ENCODE measurements at places on chromosomes 11 and 22.
A peak's percentile ranks its signal among the peaks of the same experiment; 100 is the strongest.

- DNase-seq = no peak
Measured at GRCh38 chr11:44601471-44602370, 36.3 kb downstream of the CD82 start.

GRCh38 chr22:45891471-45891995 lies 85.4 kb downstream of the WNT7B start:
- DNase-seq = peak; percentile 90

DNA sequence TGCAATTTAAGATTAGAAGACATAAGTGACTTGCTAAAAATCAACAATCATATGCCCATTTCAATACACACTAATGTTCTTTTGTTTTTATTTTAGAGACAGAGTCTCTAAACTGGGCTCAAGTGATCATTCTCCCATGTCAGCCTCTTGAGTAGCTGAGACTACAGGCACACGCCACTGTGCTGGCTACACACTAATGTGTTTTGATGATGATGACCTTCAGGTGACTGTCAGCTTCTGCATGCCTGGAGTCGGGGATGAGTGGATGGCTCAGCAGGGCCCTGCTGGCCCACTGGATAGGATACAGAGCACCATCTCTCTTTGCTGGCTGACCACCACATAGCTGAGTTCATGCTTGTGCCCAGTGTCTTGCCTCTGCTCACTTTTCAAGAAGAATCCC lies 27.0 kb upstream of the POU2AF1 start:
- no peak for DNase-seq

DNA sequence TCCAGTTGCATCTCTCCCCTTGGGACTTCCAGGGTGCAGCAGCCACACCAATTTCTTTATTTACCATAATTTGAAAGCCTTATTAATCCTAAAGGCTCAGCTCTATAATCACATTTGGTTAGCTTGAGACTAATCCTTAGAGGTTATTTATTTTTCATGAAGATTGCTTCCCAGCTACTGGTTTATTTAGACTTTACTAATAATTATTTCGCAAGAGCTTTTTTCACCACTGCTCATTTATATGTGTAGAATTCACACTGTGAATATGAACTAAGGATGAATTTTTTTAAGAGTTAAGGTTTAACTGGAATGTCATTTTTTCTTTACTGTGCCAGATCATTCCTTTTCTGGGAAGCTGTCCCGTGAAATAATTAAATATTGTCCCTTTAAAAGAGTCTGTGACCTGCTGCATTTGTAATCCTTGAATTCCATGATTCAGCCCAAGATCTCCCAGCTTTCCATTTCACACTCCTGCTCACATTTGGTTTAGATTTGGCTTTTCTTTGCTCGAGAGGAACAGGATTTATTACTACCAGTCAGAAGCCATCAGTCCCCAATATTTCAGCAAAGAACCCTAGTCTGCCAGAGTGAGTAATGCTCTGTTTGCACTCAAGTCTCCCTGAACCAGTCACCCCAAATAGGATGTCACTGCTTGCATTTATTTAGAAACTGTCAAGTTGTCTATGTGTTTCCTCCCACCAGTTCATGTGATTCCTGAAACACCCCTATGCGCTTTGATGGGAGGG lies 4.4 kb upstream of the CD44 start:
- DNase-seq = no peak

GRCh38 chr11:119856681-119857485 lies 127.9 kb upstream of the NECTIN1 start:
- no peak for DNase-seq

DNA sequence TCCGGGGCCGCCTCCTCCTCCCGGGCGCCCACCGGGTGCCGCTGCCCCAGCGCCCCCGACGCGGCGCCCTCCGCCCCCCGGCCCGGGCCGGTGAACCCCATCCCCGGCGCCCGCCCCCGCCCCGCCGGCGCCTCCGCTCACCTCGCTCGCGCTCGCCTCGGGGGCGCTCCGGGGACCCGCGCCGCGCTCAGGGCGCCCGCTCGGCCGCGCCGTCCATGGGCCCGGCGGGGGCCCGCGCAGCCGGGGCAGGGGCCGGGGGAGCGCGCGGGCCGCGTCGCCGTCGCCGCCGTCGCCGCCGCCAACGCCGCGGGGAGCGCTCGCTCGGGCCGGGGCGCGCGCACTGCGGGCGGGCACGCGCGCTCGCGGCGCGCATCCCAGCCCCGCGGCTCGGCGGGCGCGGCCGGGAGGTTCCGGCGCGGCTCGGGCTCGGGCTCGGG lies 293 bp downstream of the DUSP8 start:
- no peak for DNase-seq

- DNase-seq = no peak
Measured at GRCh38 chr22:46622081-46622521, 1.9 kb downstream of the GRAMD4 start.

DNA sequence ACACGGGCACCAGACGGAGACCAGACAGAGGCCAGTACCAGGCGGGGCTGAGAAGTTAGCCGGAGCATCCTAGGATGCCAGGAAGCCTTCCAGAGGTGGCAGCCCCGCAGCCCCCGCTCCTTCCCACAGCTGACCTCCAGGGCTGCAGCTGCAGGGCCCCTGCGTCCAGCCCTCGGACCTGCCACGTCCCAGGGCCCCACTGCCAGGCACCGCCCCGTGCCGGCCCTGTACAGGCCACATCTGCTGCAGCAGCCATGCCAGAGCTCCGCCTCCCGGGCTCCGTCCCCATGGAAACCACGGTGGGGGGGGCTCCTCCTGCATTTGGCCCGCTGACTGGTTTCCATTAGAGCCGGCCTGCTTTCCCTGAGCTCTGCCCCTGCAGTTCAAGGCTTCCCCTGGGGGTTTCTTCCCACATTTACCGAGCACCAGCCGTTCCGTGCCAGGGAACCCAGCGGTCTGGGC lies 62.5 kb upstream of the PPARA start:
- DNase-seq = peak; percentile 94

DNA sequence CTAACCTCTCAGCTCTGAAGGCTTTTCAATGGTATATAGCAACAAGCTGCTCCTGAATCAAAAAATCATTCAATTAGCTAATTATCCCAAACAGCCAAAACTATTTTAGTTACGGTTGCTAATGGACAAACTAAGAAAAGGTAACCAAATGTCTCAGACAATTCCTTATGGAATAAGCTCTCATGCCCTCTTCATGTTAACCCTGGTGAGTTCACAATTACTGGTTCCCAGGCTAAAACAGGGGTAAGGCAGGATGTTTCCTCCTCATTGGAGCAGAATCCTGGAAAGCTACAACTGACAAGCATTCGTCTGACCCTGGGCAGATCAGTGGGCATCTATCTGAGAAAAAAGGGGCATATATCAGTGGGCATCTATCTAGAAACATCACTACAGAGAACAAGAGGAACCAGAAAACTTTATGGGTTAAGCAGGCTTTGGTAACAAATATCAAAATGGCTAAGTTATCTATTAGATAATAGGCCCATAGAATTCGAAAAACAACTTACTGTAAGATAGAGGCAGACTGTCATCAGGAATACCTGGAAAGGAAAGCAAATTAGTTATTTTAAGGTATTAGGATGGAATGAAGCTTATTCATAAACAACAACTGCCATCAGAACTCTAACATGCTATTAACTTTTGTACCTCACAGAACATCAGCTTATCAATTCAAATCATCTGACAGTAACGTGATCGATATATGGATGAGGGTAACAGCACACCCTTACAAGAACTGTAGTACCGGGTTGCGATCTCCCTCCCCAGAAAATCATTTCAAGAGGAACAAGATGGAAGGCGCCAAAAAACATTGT lies 14.8 kb upstream of the WDR74 start:
- no peak for DNase-seq

- no peak for DNase-seq
Measured at GRCh38 chr11:134119094-134119493, 50.2 kb downstream of the JAM3 start.

GRCh38 chr22:48947636-48948035 lies 880.0 kb downstream of the BRD1 start:
- peak; percentile 25 for DNase-seq

GRCh38 chr11:116740741-116741140 lies 32.0 kb downstream of the BUD13 start:
- no peak for DNase-seq

DNA sequence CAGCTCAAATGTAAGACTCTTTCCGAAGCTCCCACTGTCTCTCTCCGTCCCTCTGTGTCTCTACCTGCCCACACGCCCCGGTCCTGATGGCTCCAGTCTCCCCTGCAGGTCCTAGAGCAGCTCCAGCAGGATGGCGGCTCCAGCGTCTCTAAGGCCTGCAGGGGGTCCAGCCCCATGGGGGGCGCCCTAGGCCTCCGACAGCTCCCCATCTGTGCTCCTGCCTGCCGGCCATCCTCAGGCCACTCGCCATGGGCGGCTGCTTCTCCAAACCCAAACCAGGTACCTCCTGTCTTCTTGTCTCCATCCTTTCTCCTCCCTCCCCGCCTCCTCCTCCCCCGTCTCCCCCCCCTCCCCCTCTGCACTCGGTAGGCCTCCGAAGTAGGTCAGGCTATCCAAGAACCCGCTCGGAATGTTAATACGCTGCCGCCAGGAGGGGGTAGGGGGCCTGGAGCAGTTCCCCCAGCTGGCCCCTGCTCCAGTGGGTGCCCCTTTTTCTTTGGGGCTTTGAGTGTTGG lies 699 bp downstream of the AIFM3 start:
- no peak for DNase-seq

DNA sequence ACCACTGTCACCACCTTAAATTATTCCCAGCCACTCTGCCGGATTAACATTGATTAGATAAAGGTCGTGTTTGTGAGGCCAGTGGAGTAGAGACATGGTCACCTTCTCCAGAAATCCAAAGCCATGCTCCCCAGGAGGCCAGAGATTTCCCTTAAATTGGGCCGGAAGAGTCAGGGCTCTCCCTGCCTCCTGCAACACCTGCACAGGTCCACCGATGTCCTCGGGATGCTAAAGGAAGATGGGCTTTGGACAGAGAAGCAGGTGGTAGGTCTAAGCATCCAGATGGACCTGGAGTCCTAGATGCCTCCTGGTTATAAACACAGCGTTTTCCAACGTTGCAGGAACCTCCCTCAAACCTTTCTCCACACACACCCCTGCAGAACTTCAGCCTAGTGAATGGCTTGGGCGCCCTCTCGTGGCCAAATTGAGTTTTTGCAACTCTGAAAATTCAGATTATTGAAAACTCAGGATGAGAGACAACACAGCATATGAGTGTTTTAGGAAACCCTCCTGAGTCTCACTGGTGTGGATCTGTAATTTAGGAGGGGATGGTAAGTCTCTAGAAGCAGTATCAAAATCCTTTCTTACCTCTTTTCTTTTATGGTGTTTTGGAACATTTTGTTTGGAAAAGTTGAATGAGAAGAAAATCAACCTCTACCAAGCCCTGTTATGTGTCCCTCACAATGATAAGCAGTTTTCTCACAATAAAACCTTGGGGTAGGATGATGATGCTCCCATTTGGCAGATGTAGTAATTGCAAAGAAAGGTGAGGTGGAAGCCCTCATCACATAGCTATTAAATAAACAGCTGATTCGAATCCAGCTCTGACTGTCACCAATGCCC lies 109.6 kb downstream of the RRAS2 start:
- no peak for DNase-seq

GRCh38 chr11:47716692-47717091 lies 1.5 kb upstream of the AGBL2 start:
- DNase-seq = no peak

DNA sequence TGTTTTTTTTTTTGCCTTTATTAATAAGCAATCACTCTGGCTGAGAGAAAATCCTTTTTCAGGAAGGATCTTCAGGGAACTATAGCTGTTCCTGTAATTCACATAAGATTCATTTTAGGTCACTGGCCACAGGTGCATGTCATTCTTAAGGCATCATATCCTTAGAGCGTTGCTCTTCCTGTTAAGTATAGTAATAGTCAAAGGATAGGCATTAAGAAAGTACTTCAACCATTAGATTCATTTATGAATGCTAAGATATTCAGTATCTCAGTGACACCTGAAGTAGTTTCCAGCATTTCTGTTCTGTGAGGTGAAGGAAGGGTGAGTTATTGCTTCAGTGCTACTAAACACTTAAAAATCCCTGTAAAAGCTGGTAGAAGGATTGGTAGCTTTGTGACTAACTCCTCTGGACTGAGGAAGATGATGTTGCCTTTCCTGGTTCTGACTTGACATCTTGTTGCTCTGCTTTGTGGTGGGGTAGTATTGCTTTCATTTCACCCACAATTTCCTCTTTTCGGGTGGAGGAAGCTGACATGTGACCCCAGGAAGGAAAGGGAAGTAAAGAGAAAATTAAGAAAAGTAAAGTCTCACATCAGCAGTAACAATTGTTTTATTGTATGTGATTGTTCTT lies 34.7 kb downstream of the RNF169 start:
- no peak for DNase-seq
